ENCODE measurements at places on chromosomes 12 and 14.

GRCh38 chr12:53481939-53482586, 17.2 kb downstream of the MAP3K12 start:
- no peak for DNase-seq

GRCh38 chr12:107026806-107027635, 40.1 kb upstream of the MTERF2 start:
- no peak for DNase-seq

GRCh38 chr12:52141306-52141705, 50.5 kb downstream of the KRT80 start:
- no peak for DNase-seq

DNA sequence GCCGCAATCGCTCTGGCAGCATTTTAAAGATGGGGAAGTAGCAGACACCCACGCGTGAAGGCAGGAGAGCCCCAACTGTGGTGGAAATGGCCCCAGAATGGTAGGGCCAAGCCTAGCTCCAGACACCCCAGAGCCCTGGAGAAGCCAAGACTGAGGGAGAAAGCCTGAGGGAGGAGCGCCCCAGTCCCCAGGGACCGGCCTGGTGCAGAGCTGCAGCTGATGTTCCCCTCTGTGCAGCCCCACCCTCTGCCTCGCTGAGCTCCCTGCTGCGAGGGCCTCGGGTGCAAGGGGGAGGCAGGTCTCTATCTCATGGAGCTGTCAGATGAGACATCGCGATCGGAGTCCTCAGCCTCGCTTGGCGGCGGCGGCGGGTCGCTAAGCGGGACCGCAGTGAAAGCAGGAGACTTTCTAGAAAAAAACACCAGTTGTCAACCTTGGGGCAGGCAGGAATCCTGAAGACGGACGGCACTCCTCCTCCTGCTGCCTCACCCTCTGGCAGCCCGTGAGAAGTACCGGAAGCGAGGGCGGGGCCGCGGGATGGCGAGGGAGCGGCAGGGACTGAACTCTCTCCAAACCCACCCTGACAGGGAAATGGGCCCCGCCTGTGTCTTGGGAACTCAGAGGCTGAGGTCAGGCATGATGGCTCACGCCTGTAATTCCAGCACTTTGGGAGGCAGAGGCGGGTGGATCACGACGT, 6.0 kb downstream of the GAPDH start:
- no peak for DNase-seq

DNA sequence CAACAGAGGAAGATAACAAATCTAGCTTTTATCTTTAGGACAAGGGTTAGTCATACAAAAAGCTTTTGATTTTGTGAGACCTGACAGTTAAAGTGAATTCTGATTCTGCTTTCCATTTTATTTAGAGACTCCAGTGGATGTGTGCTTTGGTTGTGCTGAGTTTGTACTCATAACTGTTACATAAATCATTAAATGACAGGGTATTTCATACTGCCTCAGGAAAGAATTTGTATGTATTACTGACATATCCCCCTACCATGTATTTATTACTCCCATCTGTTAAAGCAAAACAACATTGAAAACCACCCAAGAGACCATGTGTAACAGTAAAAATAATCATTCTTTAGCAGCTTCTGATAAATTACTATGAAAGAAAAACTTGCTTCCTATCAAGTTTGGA, 242.9 kb upstream of the RPL10L start:
- no peak for DNase-seq

DNA sequence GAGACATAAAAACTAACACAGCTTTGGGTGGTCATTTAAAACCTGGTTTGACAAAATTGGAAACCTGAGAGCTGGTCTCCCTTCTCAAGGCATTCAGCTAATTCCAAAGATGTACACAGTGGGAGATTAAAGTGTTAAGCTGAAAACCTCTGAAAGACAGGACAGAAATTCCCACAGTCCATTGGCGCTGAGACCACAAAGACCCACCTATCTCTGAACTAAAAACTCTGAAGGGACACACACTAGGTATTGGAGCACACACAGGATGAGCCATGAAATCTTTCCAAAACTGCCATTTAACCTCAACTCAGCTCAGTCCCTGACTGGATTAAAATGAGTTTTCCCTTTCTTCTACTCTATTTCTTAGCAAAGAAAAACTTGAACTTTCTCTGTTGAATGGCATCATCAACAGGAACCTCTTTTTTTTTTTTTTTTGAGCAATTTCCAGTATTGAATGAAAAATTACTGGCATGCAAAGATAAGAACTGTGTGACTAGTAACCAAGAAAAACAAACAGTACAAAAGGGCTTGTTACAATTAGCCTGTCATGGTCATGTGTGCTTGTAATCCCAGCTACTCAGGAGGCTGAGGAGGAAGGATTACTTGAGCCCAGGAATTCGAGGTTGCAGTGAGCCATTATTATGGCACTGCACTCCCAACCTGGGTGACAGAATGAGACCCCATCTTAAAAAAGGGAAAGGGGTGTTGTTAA, 82.4 kb downstream of the IPO8 start:
- DNase-seq: no peak

GRCh38 chr14:21268617-21269251, 508 bp downstream of the HNRNPC start:
- DNase-seq: no peak

DNA sequence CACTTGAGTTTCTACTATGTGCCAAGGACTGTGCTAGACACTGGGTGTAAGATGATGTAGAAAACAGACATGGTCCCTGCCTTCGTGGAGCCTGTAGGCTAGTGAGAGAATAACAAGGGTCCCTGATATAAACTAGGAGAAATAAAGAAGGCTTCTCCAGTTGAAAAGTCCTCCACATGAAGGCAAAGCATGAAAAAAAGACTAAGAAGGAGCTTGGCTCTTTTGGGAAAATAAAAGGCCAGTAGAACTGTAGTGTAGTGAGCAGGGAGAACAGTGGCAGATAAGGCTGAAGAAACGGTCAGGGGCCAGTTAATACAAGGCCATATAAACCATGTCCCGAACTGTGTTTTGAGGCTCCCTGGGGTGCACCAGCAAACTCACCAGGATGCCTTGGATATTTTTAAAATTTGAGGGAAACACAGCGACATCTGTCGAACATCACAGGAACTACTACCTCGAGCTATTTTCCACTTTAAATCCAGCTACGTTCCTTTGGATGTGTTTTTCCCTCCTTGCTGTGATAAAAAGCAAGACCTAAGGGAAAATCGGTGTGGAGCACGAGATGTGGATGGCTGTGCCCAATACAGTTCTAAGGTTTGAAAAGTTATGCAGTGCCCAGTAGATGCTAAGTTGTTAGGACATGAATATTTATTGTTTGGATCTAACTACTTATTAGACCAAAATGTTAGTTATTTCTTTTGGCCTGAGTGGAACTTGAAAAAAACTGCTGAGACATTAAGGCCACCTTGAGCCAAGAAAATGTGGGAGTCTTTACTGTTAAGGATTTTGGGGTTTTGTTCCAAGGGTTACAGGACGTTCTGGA, 8.5 kb upstream of the CFL2 start:
- DNase-seq: peak; percentile 47

- no peak for DNase-seq
These were observed 881.3 kb upstream of the SEL1L start for GRCh38 chr14:82414853-82415539.

DNA sequence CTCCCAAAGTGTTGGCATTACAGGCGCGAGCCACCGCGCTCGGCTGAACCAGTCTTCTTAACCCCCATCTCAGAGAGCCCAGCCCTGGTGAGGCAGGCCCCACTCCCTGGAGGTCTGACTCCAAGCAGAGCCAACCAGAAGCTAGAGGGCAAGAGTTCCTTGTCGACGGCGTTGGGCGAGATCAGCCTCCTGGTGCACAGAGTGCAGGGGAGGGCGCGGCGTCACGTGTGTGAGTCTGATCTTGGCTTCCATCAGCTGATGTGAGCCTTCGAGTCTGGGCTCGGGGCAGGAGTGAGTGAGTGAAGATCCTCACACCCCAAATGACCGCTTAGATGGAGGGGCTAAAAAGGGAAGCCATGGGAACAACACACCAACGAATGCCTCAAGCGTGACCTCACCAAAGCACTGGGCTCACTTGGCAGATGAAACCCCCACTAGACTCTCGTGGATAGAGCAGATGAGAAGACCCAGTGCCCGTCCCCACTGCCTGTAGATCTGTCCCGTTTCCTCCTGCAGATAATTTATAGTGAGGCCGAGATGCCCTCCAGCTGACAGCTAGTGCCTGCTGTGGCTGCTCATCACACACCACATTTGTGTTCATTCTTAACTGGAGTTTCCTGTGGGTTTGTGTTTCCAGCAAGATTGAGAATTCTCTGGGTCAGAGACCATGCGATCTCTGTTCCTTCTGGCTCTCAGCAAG, 28.6 kb upstream of the ADGRD1 start:
- DNase-seq: no peak

DNA sequence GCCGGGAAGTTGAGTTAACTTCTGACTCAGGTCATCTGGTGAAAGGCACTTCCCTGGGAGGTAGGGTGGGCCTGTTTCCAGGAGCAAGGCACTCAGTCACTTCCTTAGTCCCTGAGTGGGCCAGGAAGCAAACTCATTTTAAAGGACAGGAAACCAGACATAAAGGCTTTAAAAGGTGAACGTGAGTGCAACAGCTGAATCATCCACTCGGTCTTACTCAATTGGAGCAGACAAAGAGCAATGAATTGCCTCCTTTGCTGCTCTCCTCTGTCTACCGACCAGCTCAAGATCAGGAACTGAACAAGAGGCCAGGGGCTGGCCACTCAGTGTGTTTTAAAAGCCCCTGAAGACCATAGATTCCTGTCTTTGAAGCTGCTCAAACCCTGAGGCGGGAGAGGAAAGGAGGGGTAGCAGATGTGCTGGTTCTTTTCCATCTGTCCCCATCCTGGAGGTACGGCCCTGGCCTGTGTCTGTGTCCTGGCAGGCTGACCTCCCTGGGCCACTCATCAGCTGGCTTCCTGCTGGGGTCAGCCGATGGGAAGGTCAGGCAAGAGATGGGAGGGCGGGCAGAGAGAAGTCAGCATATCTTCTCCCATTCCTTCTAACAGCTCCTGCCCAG, 148.9 kb downstream of the PPM1H start:
- DNase-seq: peak; percentile 53

DNA sequence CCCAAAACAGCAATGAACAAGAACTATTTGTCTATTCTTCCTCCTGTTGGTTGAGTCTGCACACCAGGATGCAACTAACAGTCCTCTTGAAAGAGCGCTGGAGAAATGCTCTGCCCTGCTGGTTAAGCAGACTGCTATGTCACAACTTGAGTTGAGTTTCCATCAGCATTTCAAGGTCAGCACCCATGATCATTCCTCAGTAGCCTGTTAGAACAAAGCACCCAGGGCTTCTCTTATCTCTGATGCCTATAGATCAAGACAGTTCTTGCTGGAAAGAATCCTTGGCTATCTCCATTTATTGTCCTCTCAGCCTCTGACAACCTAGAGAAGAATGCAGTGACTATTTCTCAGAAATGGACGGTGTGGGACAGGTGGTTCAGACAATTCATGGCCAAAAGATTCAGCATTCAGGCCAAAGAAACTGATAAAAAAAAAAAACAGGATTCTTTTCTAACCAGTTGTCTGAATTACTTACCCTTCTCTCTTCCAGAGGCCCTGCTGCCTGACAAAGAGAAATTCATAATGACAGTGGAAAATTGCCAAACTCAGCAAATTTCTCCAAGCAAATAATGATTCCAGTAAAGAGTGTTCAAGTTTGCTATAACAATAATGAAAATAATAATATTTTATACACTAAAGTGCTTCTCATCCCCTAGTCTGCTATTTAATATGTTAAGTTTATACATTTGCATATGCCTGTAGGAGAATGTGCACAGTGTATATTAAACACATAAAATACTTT, 306.7 kb downstream of the EMP1 start:
- no peak for DNase-seq

GRCh38 chr14:64707661-64708060, 3.4 kb downstream of the PLEKHG3 start:
- peak; percentile 67 for DNase-seq

- DNase-seq: no peak
These were observed 25.5 kb downstream of the NKX2-8 start for GRCh38 chr14:36556811-36557433.

DNA sequence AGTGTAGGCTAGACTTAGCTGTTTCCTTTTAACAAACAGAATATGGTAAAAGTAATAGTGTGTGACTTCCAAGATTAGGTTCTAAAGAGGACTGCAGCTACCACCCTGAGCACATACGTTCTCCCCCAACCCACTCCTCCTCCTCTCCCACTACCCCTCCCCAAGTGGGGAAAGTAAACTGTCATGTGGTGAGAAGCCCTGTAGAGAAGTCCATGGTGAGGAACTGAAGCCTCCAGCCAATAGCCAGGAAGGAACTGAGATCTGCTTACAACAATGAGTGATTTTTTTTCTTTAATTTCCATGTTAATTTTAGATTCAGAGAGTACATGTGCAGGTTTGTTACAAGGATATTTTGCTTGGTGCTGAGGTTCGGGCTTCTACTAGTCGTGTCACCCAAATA, 57.0 kb upstream of the EGLN3 start:
- no peak for DNase-seq

GRCh38 chr12:121088195-121088585, 44.5 kb upstream of the P2RX7 start:
- DNase-seq: no peak

- DNase-seq: no peak
These were observed 95.2 kb upstream of the PWP1 start for GRCh38 chr12:107590413-107590812.

DNA sequence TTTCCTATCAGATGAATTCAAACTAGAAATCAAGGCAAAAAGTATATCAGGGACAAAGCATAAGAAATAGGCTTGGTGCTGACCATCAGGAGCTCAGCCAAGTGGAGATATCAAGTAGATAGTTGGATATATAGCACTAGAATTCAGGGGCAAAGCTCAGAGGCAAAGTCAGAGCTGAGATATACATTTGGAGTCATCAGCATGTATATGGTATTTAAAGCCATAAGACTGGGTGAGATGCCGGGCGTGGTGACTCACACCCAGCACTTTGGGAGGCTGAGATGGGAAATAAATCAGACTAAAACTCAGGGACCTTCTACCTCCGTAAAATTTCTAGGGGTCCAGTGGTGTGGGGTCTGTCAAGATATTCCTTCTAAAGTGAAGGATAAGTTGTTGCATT, 38.9 kb upstream of the LIMA1 start:
- no peak for DNase-seq

All from 8988T (cell line).